ENCODE measurements at places on chromosomes 3 and 15.

DNA sequence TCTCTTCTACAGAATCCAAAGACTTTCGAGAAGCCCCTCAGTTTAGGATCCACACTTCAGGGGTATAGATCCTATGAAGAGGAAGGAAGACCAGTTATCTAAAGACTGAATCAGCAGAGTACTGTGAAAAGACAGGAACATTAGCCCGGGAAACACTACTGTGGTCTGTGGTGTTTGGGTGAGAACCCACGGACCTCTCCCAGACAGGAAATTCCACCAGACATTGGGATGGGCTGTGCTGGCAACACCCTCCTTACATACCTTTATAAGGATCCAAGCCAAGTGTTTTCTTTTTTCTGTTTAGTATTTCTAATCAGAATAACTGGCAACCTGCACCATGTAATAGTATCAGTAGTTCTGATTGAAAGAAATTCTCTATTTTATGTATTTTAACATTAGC lies 14.1 kb downstream of the TMEM207 start:
- DNase-seq = no peak

GRCh38 chr3:12275974-12276650 lies 12.8 kb upstream of the PPARG start:
- DNase-seq = no peak

DNA sequence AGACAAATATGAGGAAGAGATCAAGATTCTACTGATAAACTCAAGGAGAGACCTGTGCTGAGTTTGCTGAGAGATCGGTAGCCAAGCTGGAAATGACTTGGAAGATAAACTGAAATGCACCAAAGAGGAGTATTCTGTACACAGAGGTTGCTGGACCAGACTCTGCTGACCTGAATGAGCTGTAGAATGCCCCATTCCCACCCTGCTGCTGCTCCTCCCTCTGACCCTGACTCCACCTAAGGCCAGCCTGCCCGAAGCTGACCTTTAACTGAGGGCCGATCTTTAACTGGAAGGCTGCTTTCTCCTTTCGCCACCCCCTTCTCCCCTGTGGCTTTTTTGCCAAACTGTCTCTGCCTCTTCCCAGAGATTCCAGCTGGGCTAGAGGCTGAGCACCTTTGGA lies 34.6 kb downstream of the CDIN1 start:
- no peak for DNase-seq

GRCh38 chr3:71451060-71451459 lies 132.5 kb downstream of the FOXP1 start:
- DNase-seq = no peak

DNA sequence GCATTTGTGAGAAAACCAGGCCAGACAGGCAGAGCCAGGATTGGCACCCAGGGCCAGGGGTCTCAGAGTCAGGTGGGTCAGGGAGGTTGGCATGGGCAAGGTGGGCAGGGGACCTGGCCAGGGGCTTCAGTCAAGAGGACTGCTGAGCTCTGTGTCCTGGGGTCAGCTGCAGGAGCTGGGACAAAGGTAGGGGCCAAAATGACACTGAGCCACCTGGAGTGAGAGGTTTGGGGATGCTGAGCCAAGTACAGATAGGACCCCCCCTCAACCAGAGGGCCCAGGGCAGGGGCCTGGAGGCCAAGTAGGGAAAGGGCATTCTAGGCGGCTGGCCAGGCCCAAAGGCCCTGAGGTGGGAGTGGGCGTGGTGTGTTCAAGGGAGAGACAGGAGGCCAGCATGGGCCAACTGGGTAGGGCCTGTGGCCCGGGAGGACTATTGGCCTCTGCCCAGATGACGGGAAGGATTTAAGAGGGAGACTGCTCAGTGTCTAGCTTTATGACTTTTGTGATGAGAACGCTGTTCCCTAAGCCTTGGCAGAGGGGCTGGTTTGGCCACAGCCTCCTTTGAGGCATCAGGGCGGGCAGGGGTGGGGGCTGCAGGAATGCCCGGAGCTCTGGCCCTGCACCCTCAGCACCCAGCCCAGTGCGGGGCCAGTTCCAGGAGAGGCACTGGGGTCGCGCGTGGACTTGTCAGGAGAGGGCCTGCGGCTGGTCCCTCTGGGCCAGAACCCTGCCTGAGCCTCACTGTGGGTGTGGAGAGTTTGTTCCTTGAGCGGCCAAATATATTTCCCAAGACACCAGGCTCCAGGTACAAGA lies 3.1 kb downstream of the CFAP100 start:
- DNase-seq = no peak

All from NCI-H2081 (cell line).